ENCODE measurements at places on chromosomes 3 and 15.
A peak's percentile ranks its signal among the peaks of the same experiment; 100 is the strongest.

DNA sequence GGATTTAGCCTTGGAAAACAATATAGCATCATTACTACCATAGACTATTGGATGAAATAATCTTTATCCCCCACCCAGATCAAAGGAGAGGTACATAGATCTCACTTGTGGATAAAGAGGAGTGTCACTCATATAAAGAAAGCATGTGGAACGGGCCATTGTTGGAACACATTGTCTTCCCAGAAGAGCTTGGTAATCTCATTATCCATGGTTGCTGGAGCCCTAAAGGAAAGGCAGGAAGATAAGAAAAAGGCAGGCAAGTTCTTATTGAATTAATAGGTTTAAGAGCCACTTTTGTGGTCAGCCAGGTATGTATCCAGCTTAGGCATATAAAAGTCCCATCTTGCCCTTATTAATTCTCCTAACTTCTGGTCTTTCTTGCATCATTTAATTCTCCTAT is 659.1 kb downstream of the GRM7 start:
- DNase-seq, result no peak

DNA sequence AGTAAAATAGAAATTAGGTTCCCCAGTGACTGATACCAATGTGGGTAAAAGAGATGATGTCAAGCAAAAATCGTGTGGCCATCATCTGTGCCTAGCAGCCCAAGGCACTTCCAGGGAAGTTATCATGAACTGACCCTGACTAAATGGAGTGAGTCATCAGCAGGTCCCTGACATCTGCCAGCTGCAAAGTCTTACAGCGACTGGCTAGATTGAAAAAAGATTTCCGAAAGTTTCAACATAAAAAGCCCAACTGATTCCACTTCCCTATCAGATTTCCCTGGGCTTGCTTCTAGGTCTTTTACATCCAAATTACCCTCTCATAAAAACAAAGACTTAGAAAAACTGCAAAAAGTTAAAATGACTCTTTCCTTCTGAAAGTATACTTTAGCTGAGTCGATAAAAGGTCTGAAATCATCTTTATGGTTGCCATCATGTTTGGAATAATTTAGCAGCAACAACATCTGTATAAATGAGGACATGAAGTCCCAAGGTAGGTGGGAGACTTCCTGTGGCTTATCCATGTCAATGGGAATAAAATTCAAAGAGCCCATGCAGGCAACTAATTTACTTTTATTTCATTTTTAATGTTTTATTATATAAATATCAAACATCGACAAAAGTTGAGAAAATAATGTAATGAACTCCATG is 342.8 kb downstream of the ERC2 start:
- DNase-seq, result no peak

- no peak for DNase-seq
Observed at GRCh38 chr15:89097313-89097712, 9.1 kb downstream of the ABHD2 start.

- no peak for DNase-seq
Observed at GRCh38 chr3:184757022-184757651, 45.3 kb upstream of the MAGEF1 start.

GRCh38 chr15:81026836-81027599 is 26.3 kb downstream of the TLNRD1 start:
- no peak for DNase-seq

DNA sequence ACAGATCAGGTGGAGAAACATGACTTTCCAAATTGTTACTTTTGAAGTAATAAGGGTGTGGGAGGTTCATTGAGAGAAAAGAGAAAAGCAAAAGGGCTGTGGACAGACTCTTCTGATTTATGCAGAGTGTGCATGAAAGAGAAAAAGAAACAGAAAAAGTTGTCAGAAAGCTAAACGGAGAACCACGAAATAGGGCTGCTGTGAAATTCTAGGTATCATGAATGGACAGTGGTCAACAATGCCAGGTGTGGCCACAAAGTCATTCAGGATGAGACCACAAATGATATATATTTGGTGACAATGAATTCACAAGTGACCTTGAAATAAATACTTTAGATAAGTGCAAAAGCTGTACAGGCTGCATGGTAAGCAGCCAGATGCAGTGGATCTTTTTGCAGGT is 170.1 kb downstream of the IL5RA start:
- no peak for DNase-seq

GRCh38 chr3:139110072-139110830 is 65.6 kb upstream of the PRR23C start:
- no peak for DNase-seq

DNA sequence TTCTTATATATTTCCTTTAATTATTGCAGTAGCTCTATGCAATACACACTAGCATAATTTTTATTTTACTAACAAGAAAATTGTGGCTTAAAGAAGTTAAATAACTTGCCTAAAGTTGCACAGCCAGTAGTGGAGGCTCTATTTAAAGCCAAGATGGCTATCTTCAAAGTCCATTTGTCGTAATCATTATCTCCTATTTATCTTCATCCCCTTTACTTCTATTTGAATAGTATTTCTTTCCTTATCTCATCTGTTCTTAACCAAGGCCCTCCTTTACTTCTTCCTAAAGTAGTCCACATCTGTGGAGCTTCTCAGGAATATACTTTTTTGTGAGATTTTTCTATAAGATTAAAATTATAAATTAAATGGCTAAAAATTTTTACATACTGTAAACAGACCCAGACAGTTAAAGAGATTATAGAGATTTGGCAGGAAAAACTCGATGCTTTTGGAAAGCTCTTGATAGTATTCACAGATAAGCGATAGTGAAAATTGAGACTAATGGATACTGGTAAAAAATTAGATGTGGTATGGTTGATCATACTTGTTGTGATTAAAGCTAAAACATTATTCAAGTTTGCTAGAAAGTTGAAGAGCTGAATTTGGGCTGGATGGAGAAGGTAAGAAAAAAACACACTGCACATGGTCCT is 129.2 kb downstream of the ZNF609 start:
- no peak for DNase-seq

- peak; percentile 20 for DNase-seq
Observed at GRCh38 chr15:77083381-77084160, 12.7 kb upstream of the TSPAN3 start.

- DNase-seq, result peak; percentile 31
Observed at GRCh38 chr3:177358091-177358976, 161.1 kb upstream of the TBL1XR1 start.

GRCh38 chr3:149554826-149555225 is 80.3 kb downstream of the TM4SF4 start:
- DNase-seq, result no peak

DNA sequence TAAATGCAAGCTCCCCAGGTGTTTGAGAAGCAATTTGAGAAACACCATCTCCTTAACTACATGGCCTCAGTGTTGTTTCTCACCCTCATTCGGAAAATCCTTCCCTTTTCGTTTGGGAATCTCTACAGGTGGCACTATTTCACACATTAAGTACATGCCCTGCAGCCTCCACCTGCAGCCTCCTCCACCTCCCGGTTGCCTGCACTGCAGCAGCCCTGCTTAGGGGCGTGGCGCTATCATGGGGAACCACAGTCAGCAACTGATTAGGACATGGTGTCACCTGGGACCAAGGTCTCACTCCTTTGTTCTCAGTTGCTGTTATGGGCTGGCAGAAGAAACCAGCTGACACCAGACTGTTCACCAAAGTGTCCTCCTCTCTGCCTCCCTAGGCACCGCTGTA is 11.7 kb upstream of the ZNF774 start:
- no peak for DNase-seq

- no peak for DNase-seq
Observed at GRCh38 chr3:109640146-109640652, 302.9 kb upstream of the DPPA4 start.

- no peak for DNase-seq
Observed at GRCh38 chr3:149077628-149078027, 8.7 kb downstream of the HLTF start.

DNA sequence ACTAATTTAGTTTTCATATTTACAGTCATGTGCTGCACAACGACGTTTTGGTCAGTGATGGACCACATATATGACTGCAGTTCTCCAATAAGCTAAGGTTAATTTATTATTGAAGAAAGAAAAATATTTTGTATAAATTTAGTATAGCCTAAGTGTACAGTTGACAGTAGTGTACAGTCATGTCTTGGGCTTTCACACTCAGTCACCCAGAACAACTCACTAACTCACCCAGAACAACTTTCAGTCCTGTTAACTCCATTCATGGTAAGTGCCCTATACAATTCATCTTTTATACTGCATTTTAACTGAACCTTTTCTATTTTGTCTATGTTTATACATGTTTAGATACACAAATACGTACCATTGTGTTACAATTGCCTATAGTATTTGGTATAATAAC is 3.8 kb upstream of the GABRR3 start:
- no peak for DNase-seq

DNA sequence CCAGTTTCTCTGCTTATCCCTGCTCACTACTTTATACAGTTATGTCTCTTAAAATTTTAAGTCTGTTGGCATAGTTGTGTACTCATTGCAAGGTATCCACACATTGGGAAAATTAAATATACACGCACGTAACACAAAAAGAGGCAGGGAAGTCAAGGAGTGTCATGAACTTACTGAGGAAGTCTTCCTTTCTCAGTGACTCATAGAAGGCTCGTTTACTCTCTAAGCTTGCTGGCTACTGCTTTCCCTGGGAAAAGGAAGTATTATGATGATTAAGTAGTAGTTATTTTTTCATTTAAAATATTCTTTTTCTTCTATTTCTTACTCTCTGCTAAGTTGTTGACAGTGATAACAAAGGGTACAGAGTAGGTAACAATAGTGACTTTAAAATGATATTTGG is 287.3 kb downstream of the UBE2E2 start:
- no peak for DNase-seq

DNA sequence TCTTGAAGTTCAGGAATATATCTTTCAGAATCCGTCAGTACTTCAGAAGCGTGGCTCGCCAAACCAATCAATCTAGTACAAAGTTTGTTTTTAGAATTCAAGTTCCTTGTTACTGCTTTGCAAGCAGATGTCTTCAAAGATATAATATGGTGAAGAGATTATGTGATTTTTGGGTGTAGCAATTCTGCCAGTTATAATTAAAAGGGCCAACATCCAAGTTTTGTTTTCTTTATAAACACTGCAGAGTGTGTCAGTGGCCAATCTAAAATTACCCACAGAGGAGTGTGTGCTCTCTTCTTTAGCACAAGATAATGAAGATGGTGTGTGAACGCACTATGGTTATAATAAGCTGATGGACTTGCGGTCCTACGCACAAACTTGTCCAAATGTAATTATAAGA is 493.6 kb upstream of the MDFIC2 start:
- DNase-seq, result no peak

- DNase-seq, result no peak
Observed at GRCh38 chr3:58955308-58955707, 94.5 kb downstream of the CFAP20DC start.

GRCh38 chr3:185071287-185071800 is 81.5 kb downstream of the C3orf70 start:
- no peak for DNase-seq

- DNase-seq, result no peak
Observed at GRCh38 chr3:194537732-194538247, 51.0 kb upstream of the ATP13A3 start.

GRCh38 chr15:42490291-42490670 is 660 bp downstream of the ZNF106 start:
- DNase-seq, result no peak

DNA sequence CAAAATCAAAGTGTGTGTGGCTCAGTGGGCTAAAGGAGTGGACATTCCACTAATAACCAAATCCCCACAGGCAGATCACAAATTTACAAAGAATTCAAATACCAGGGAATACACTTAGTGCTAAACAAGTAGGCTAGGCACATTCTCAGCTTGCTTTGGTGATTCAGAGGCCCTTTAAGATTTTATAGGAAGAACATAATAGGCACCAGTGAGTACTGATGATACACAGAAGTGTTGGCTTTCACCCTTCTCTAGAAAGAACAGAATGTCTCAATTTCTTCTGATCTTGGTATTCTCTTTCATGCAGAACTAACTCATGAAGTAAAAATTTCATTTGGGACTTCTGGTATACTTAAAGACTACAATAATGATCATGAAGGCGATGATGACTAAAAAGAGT is 55.0 kb downstream of the POLR2M start:
- DNase-seq, result no peak

- DNase-seq, result no peak
Observed at GRCh38 chr15:71080705-71081104, 34.6 kb upstream of the THSD4 start.

- DNase-seq, result no peak
Observed at GRCh38 chr3:81388191-81388590, 373.3 kb downstream of the GBE1 start.

GRCh38 chr15:76339305-76340197 is 3.0 kb downstream of the ISL2 start:
- DNase-seq, result no peak

DNA sequence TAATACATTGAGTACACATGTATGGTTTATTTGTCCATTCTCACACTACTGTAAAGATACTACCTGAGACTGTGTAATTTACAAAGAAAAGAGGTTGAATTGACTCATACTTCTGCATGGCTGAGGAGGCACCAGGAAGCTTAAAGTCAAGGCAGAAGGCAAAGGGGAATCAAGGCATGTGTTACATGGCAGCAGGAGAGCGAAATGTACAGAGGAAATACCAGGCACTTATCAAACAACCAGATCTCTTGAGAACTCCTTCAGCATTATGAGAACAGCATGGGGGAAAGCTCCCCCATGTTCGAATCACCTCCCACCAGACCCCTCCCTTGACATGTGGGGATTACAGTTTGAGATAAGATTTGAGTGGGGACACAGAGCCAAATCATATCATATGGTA is 666.3 kb downstream of the ZBBX start:
- no peak for DNase-seq

- no peak for DNase-seq
Observed at GRCh38 chr15:89857673-89858072, 36.1 kb downstream of the AP3S2 start.

GRCh38 chr3:15498431-15499214 is 22.9 kb downstream of the COLQ start:
- no peak for DNase-seq

GRCh38 chr3:106183762-106184391 is 315.1 kb upstream of the CBLB start:
- DNase-seq, result no peak
